ENCODE measurements at places on chromosomes 2 and 18.
A peak's percentile ranks its signal among the peaks of the same experiment; 100 is the strongest.

DNA sequence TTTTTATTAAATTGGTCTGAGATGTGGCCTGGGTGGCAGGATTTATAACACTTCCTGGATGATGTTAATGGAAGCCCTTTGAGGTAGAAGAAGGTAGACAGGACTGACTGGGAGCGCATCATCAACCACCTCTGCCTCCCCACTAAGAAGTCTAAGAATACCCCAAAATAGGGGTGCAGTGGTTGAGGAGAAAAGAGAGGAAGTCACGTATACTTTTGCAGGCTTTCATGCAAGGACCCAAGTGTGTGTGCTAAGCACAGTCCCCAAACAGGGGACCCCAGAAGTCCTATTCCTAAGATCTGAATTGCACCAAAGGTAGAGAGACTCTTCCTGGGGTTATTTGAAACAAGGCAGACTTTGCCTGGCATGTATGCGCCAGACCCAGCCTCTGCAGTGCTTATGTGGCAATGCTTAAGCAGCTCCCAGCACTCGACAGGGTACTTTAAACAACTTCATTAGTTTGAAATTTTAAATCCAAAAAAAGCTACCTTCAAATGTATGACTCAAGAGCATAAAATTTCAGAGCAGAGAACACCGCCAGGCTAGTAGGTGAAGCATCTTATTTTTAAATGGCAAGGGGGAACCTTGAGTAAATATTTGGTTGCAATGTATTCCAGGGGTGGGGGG is 35.3 kb downstream of the BCL2 start:
- DNase-seq, result no peak

- no peak for DNase-seq
These were observed 303.1 kb upstream of the KYNU start for GRCh38 chr2:142574388-142574787.

DNA sequence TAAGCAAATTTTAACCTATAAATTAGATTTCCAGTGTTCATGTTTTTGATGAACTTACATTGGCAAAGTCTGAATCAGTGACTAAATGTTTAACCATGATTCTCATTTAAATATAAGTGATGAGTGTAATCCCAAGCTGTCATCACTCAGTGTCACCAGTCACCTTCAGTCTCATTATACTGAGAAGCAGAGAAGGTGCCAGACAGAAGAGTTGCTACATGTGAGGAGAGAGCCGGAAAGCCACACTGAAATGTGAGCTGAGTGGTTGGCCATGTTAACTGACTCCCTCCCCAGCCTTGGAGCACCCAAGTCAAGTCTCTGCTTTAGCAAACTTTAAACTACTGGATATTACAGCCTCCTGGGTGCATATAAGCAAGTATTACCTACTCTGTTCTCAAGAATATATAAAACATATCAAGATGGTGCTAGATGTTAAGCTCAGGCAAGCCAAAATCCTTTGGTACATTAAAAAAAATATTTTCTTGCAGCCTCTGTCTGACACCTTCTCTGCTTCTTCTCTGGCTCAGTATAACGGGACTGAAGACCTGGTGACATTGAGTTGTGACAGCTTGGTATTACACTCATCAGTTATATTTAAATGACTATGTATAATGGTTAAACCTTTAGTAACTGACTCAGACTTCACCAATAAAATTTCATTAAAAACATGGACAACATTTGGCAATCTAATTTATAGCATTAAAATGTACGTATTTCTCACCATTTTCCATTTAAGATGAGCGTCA is 75.8 kb upstream of the MAP3K20 start:
- DNase-seq, result no peak

- no peak for DNase-seq
These were observed 107.2 kb downstream of the CD226 start for GRCh38 chr18:69840445-69840844.

DNA sequence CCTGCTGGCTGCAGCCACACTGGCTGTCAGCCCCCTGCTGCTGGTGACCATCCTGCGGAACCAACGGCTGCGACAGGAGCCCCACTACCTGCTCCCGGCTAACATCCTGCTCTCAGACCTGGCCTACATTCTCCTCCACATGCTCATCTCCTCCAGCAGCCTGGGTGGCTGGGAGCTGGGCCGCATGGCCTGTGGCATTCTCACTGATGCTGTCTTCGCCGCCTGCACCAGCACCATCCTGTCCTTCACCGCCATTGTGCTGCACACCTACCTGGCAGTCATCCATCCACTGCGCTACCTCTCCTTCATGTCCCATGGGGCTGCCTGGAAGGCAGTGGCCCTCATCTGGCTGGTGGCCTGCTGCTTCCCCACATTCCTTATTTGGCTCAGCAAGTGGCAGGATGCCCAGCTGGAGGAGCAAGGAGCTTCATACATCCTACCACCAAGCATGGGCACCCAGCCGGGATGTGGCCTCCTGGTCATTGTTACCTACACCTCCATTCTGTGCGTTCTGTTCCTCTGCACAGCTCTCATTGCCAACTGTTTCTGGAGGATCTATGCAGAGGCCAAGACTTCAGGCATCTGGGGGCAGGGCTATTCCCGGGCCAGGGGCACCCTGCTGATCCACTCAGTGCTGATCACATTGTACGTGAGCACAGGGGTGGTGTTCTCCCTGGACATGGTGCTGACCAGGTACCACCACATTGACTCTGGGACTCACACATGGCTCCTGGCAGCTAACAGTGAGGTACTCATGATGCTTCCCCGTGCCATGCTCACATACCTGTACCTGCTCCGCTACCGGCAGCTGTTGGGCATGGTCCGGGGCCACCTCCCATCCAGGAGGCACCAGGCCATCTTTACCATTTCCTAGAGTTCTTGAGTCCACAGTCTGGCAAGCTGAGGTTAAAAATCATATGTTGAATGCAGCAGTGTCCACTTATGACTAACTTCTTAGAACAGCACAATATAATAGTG is 741 bp downstream of the GPR148 start:
- DNase-seq, result no peak

GRCh38 chr2:239651859-239652258 is 251.0 kb upstream of the HDAC4 start:
- no peak for DNase-seq

DNA sequence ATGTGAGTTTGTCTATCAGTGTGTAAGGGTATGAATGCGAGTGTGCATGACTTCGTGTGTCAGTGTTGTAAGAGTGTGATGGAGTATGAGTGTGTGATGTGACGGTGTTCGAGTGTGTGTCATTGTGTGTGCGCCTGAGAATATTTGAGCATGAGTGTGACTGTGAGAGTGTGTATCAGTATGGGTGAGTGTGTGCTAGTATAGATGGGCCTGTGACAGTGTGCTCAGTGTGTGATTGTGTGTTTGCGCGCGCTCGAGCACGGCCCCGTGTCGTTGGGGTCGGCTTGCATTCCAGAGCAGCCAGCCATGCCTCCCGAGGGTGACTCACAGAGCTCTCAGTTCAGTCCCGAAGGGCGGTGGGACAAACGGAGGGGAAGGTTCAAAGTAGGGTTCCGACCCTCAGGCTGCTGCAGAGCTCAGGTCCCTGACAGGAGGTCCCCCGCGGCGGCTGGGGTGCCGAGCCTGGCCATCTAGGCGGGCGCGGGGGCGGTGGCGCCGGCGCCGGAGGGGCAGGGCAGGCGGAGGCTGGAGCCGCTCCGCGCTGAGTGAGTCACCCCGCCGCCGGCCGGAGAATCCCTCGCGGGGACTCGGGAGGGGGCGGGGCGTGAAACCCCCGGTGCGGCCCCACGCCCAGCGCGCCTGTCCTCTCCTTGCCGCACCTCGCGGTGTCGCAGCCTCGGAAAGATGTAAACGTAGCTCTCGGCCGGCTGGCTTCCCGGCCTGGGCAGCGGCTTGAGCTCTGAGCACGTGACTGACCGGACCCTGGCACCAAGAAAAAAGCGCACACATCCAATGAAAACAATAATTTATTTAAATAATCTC is 3.8 kb downstream of the DLX2 start:
- peak; percentile 69 for DNase-seq

- DNase-seq, result peak; percentile 84
These were observed 216.3 kb upstream of the DTNA start for GRCh38 chr18:34493566-34494358.

- peak; percentile 46 for DNase-seq
These were observed 86.6 kb downstream of the MARCHF4 start for GRCh38 chr2:216285701-216286100.

- DNase-seq, result no peak
These were observed 6.8 kb downstream of the TFPI start for GRCh38 chr2:187547353-187547979.

DNA sequence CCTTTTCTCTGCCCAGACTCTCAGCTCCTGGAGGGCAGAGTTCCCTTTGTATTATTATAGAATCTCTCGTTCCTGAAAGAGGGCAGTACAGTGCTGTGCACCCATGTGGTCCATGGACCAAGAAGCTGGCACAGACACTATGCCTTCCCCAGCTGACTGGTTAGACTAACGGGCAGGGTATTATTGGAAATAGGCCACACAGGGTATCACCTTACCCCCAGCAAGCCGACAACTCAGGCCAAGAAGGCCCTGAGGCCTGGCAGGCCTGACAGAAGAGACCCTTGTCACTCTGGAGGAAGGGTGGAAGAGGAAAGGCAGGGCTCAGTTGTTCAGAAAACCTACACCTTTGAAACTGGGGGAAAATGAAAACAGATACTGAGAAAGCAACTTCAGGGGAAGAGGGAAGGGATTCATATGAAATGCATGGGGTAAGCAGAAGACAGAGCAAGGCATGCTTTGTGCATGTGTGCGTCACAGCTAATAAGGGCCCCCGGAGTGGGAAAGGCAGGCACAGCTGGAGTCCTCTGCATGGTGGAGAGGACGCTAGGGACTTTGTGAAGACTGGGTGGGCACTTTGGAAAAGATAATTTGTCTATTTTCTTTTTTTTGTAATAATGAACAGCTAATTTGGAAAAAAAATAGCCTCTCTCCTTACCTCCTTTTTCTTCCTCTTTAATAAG is 476.8 kb upstream of the CELF4 start:
- DNase-seq, result no peak

GRCh38 chr2:105369777-105370690 is 28.8 kb downstream of the FHL2 start:
- peak; percentile 75 for DNase-seq

DNA sequence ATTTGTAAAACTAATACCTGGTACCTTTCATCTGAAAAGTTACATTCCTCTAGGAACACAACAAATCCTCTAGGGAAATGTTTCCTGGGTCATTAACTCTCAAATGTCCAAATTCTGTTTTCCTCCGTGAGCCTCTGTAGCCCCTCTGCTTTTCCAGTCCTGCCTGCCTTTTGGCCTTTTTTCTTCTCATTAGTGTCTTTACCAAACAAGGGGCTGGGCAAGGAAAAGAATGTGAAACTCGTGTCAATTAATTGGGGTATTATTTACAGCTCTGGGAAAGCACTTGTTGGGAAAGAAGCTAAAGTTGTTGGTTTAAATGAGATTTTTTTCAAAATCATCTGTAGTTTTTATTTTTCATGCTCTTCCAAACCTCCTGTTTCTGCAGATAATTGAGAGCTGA is 198.1 kb upstream of the NRP2 start:
- DNase-seq, result no peak

GRCh38 chr18:78542204-78542603 is 437.4 kb upstream of the SALL3 start:
- no peak for DNase-seq

DNA sequence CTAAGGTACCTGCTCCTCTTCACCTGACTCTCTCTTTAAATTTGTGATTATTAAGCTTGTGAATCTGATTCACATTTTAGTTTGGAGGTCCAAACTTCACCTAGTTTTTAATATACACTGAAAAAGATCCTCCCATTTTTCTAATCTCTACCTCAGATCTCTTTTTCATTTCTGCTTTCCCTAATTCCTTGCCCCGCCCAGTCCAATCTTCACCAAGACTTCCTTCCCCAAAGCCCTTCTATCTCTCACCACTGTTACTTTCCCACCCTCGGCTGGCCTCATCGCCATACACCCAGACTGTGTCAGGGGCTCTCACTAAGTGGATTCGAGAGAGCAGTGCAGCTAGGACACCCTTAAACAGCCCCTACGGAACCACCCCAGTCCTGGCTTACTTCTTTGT is 40.0 kb downstream of the LBH start:
- DNase-seq, result no peak

GRCh38 chr18:35132021-35132902 is 91.0 kb downstream of the MAPRE2 start:
- DNase-seq, result no peak

DNA sequence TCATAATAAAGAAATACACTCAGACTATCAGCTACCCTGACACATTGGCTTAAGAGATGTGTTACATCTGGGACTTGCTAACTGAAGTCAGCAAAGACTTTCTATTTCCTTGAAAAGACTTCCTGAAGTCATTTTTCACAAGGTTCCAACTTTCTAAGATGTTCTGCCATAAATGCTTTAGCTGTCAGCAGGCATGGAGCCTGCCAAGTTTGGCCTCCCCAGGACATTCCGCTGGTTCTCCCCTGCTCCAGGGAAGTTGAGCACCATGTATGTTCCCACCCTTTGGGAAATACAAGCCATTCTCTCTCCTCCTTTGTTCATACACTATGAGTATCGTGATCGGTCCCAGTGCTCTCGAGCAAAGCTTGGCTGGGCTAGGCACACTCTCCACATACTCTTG is 202.7 kb upstream of the CCDC68 start:
- DNase-seq, result no peak

GRCh38 chr2:65026704-65027464 is 29.3 kb upstream of the CEP68 start:
- no peak for DNase-seq

DNA sequence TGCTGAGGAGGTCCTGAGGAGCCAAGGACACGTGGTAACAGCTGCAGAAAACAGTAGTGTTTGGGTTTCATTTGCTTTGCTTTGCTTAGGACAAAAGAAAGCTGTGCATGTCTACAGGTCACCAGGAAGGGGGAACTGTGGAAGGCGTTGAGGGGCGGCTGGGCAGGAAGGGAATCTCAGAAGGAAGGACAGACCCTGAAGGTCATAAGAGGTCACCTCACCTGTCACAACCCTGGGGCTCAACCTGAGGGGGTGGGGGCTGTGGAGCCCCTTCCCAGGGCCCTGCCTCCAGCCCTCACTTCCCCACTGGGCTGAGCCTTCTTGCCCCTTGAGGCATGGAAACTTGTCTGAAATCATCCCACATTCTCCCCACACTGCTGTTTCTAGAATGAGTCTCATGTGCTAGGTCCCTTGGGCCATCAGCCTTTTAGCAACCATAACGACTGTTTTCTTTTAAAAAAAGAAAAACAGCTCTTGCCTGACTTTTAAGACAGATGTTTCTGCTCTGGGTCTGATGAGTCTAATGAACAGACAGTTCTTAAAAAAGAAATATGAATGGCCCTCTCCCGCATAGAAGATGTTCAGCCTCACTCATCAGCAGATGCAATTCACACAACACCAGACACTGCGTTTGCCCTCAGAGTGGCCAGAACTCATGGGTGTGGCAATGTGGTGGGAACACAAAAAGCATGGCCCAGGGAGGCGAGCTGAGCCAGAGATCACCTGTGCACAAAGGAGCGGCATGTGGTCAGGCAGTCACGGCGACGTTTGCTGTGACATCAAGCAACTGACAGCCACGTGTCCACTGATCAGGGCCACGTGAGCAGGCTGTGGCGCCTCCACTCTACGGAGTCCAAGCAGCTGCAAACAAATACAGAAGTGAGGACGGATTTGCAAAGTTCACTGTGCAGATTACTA is 84.0 kb downstream of the SEPTIN10 start:
- DNase-seq, result no peak

- DNase-seq, result no peak
These were observed 166.2 kb downstream of the TGIF1 start for GRCh38 chr18:3616142-3616541.

Data from SK-N-SH (cell line).